HL-60 (cell line): ENCODE measurements at places on chromosomes 1 and 21.

DNA sequence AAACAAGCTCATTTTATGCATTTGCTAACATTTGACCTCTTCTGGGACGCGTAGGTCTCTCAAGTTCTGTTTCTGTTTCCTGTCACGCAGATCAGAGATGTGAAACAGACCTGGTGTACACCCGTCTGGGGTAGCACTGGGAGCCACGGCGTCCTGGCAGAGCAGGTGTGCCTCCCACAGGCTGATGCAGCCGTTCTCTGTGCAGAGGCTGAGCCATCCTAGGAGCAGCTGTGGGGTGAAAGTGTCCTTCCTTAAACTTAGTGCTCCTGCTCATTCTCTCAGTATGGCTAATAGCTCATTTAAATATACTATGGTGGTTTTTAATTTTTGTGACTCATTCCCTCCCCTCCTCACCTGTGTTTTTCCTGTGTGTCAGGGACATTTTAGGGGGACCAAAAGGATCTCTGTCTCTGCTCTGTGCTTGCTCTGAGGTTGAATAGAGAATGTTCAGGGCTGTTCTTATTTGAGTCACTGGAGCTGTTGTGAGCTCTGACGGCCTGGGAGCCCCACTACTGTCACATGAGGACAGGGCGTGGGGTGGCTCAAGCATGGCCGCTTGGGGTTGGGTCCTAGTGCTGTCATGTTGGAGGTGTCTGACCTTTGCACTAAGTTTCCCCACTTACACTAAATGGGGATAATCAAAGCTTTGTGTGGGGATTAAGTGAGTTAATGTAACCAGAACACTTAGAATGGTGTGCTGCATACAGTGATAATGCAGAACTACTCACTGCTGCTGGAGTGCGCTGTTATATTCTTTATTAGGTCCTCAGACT is 43.0 kb downstream of the GALNT2 start:
- DNase-seq = peak; percentile 26

GRCh38 chr1:192367436-192367835 is 50.6 kb downstream of the RGS21 start:
- no peak for DNase-seq

DNA sequence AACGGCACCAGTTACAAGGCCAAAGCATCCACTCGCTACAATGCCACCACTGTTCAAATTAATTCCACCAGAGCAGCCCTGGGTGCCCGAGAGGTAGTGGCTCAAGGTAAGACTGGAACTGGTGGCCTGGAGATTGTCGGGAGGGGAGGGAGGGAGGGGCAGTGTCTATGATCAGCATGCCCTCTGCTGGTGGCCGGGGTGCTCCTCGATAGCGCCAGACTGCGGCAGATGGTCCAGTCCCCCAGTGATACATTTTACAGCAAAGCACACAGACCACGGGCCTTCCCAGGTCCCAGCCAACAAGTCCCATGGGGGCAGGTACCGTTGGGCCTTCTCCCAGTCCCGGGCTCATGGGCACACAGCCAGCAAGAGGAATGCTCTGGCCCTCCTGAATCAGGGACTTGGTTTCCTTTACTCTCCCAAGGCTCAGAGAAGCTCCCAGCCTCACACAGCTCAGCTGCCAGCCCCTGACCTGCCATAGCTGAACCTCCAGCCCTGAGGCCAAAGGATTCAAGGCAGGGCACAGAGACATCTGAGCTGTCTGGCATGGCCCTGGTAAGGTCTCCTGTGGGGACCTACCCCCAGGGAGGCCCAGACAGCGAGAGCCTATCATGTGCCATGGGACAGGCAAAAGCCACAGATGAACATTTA is 15.3 kb downstream of the ACOT7 start:
- DNase-seq = no peak

DNA sequence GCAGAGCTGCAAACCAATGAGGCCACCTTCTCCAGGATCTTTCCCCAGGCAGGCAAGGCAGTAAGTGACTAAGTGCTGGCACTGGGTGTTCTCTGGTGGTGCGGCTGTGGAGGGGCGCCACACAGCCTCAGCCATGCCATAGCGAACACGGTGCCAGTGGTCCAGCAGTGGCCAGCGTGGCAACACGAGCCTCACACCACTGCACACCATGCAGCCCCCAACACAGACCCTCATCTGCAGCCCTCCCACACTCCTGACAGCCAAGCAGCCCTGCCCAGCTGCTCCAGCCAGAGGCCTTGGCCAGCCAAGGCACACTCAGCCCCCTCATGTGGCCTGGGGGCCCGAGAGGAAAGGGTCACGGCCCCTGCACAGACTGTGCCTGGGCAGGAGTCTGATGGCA is 3.0 kb downstream of the INTS11 start:
- DNase-seq = no peak

- no peak for DNase-seq
These were observed 17.5 kb downstream of the LRRIQ3 start for GRCh38 chr1:74180490-74180889.

GRCh38 chr1:98277118-98277517 is 356.3 kb upstream of the DPYD start:
- DNase-seq = peak; percentile 12

GRCh38 chr1:19622204-19622603 is 21.9 kb upstream of the NBL1 start:
- no peak for DNase-seq

- DNase-seq = peak; percentile 99
These were observed 199.4 kb upstream of the EDN2 start for GRCh38 chr1:41683681-41684500.

DNA sequence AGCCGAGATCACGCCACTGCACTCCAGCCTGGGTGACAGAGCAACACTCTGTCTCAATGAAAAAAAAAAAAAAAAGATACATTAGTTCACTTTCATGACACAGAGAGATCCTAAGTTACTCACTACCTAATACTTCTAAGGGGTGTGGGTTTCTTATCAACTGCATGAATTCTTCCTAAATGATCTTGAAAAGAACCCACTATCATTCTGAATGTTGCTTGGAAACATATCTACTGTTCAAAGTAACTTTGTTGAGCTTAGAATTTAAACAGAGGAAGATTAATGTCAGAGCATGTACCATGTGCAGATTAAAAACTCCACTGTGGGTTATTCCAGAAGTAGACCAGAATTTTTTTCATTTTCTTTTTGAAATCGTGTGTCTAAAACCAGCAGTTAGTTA is 241.5 kb downstream of the LTN1 start:
- no peak for DNase-seq
